ENCODE measurements at places on chromosomes 3 and 15. TPM values are rescaled to one million over a fixed set of nuclear protein-coding genes. Genes with fewer than 3 reads are reported as not detected.

DNA sequence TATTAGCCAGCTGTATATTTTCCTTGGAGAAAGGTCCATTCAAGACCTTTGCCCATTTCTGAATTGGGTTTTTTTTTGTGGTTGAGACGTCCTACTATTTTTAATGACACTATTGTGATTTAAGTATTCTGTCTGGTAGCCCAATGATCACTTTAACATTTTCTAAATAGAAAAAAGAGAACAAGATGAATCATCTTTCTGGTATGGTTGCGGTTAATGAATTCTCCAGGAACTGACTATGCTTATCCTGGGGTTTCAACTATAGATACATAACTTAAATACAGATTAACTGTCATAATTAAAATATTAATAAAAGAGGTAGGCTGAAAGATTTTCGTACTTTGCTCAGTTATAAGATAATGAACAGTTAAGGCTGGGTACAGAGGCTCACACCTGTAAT is 51.9 kb downstream of the PBRM1 start:
- DNase-seq = no peak

- DNase-seq = peak; percentile 74
These were observed 44.5 kb upstream of the BOC start for GRCh38 chr3:113166719-113167492.

GRCh38 chr15:29708519-29708918 is 113.7 kb downstream of the TJP1 start:
- DNase-seq = no peak

DNA sequence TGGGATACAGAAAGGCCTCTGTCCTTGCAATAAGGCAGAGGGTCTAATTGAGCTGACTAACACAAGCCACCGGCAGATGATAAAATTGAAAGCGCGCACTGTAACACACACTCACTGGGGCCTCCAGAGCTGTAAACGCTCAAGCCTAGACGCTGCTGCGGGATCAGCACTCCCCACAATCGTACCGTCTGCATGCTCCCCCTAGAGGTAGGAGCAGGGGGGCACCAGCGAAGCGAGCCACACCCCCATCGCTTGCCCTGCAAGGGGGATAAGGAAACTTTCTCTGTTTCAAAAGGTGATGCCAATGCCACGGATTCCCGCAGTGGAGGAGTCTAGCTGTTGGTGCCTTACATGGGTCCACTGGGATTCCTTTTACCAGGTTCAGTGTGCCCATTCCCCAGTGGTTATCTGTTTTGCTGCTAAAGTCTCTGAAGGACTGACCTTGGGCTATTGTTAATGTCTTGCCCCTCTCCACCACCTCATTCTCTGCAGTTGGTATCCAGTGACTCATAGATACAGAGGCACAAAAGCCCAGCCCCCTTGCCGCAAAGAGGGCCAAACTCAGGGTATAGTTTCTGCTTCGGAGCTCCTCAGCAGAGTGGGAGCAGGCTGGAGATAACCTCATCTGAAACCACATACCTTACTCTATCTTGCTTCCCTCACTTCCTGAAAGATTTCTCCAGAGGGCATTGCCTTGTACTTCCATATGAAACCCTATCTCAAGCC is 139.3 kb upstream of the KBTBD8 start:
- DNase-seq = no peak

- DNase-seq = no peak
These were observed 244.3 kb upstream of the MCTP2 start for GRCh38 chr15:93987068-93987467.

GRCh38 chr15:41861736-41862356 is 23.2 kb downstream of the PLA2G4B start:
- no peak for DNase-seq

GRCh38 chr3:52302426-52303145 is 13.5 kb upstream of the DNAH1 start:
- DNase-seq = no peak

GRCh38 chr3:194265505-194265892 is 85.6 kb downstream of the CPN2 start:
- peak; percentile 92 for DNase-seq

- DNase-seq = no peak
These were observed 22.9 kb downstream of the CEMIP start for GRCh38 chr15:80801891-80802680.

- no peak for DNase-seq
These were observed 68.7 kb upstream of the CGNL1 start for GRCh38 chr15:57307527-57308169.

GRCh38 chr3:23062582-23062981 is 140.5 kb upstream of the UBE2E2 start:
- DNase-seq = no peak

- no peak for DNase-seq
These were observed 6.1 kb downstream of the NGRN start for GRCh38 chr15:90271459-90272166.

DNA sequence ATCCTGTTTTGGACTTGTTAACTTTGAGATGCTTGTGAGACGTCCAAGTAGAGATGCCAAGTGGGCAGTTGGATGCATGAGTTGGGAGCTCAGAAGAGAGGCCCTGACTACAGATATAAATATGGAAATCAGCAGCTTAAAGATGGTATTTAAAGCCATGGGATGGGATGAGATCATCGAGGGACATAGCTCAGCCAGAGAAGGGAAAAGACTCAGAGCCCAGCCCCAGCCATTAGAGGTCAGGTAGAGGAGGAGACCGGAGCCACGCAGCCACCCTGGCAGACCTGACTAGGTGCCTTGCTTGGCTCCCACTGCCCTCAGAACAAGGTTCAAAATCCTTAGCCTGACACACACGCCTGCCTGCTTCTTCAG is 31.1 kb downstream of the ATP2B2 start:
- DNase-seq = no peak

GRCh38 chr3:142244056-142244455 is 18.7 kb upstream of the GK5 start:
- no peak for DNase-seq

DNA sequence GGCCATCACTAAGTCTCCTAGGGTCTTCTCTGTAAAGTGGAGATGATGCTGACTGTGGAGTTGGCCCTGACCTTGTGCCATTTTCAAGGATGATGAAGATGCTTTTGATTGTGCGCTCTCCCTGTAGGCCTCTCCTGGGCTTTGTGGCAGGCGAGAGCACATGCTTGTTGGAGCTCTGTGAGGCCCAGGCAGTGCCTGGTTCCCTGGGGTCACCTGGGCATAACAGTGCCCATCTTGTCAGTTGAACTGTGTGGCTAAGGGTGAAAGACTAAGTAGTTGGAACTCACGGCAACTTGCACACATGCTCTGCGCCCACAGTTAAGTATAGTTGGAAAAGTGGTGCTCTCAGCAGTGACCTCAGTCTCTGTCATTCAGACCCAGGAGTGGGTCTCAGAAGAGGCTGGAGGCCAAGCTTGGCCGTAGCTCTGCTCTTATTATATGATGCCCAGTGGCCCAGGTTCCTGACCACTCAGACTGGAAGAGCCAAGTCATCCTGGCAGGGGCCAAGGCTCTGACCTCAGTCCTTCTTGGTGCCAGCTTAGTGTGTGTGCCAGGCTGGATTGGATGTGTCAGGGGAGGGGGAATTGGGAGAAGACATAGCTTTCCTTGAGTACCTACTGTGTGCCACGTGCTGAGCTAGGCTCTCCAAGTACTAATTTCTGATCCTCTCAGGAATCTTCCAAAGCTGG is 154.6 kb downstream of the EEFSEC start:
- DNase-seq = no peak

GRCh38 chr3:98482717-98483482 is 14.6 kb upstream of the OR5K2 start:
- no peak for DNase-seq

DNA sequence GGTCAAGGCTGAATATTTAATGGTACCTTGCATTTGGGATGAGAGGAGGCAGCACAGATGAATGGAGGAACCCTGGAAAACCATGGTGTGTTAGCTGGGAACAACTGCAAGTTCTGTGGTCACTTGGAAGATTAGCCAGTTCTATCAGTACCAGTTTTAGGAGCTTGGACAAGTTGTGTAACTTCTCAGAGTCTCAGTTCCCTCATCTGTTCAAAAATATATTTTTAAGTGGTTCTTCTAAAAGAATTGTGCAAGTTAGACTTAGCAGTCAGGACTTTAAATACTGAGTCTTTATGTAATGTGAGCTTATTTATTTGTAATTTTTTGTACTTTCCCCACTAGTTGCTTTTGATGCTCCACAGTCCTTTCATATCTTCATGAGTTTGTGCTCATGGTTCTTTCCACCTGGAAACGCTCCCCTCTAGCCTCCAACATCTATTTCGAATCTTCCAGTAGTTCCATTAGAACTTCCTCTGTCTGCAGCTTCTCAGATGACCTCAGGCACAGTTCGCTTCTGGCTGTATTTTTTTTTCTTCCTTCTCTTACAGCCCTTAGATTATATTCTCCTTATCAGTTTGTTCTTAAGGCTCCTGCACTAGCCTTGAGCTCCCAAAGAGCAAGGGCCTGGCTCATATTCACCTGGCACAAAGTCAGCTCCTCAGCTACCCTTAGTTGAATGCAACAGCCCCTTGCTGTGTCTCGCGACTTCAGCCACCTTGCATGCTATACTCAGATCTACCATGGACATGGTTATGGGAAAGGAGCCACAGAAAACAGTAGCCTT is 27.1 kb downstream of the ITPR1 start:
- DNase-seq = no peak

GRCh38 chr3:36964331-36964730 is 19.5 kb upstream of the TRANK1 start:
- no peak for DNase-seq

DNA sequence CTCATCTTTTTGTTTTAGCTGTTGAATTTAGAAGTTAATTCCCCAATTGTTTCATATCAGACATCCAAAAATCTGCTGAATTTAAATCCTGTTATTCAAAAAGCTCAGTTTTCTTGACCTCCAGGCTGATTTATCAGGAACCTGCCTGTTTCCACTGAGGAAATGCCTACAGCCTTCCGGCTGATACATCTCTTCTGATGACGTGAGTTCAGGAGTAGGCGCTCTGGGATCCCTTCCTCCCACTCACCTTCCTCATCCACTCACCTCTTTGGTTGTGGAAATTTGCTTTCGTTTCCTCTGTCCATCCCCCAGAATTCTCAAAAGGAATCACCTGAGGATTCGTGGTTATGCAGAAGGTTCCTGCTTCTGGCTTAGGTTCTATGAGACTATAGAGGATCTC is 55.4 kb upstream of the ALDH1A3 start:
- DNase-seq = no peak

- no peak for DNase-seq
These were observed 48.6 kb upstream of the ADAMTSL3 start for GRCh38 chr15:83605111-83605945.

DNA sequence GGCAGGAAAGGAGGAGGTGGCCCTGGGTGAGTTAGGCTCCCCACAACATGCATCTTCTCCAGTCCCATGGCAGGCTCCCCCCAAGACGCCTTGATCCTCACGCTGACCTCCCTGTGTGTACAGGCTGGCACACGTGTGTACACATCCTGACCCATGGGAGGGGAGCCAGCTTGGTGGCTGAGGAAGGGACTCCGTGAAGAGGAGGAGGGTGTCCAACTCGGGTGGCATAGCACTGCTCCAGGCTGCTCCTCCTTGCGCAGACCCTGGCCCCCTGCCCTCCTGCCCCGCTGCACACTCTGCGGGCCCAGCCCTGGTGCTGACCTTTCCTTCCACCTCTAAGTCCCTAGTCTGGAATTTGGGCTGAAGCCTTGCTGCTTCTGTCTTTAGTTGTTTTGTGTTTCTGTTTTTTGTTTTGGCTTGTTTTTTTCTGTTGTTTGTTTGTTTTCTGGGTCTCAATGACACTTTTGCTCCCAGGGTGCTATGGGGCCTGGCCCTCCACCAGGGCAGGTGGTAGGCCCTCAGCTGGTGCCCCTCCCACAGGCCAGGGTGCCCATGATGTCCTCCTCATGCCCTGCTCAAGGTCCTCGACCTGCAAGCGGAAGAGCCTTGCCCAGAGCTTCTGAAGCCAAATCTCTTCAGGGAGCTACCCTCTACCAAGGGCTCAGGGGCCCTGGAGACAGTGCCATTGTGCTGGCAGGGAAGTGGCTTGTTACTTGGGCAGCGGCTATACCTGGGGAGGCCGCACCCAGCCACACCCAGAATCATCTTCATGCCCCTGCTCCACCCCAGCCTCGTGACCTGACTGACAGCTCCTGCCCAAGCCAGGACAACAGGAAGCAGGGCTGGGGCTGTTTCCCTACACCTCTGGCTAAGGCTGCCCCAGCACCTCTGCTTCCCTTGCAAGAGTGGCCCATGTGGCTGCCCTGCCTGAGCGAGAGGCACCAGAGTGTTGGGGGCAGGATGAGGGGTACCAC is 5.1 kb downstream of the EPHB3 start:
- no peak for DNase-seq

- DNase-seq = no peak
These were observed 35.9 kb downstream of the PRKCI start for GRCh38 chr3:170258105-170258487.

- no peak for DNase-seq
These were observed 36.3 kb upstream of the HERC1 start for GRCh38 chr15:63870043-63870394.

GRCh38 chr3:186152889-186153292 is 44.0 kb upstream of the ETV5 start:
- DNase-seq = no peak

DNA sequence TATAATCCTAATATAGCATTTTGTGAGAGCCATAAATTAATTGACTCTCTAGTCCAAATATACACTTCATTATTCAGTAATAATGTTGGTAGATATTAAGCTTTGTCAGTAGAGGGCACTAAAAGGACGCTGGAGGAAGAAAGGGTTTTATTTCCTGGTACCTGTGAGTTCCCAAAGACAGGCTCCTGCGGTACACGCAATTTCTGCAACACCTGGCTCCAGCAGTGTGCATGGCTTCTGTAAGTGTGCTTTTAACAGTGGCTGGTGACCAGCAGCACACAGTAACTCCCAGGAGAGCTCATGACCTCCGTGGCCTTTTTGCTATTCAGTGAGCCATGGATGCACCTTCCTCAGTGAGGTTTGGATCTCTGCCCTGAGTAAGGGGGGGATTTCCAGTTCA is 338.3 kb upstream of the ZNF385D start:
- no peak for DNase-seq

DNA sequence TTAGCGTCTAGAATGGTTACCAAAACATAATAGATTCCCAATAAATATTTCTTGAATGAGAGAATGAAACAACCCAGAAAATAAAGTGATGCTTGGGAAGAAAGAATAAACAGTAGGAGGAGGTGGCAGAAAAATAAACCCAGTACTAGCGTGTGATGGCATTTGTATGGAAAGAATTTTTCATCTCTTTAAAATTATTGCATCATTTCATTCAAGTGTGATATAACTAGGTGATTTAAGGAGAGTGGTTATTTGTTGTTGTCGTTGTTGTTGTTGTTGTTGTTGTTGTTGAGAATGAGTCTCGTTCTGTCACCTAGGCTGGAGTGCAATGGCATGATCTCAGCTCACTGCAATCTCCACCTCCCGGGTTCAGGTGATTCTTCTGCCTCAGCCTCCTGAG is 293.9 kb downstream of the ZNF385D start:
- no peak for DNase-seq

The ROPN1B gene
- 5.4 TPM for total RNA-seq

The ARMC8 gene
- 48.9 TPM for total RNA-seq

The SAMMSON gene
- 3.4 TPM for total RNA-seq

The ZDHHC3 gene
- total RNA-seq = 85.1 TPM

The SLCO2A1 gene
- 34.1 TPM for total RNA-seq

The DAZL gene
- total RNA-seq = not detected

The CBLB gene
- total RNA-seq = 140 TPM

The OSTN gene
- 1.1 TPM for total RNA-seq

The LSG1 gene
- total RNA-seq = 33.8 TPM

The FBXO40 gene
- total RNA-seq = not detected

Data from sciatic nerve (tissue), 2 donors.